ENCODE measurements at places on chromosomes 12 and 14. TPM values are rescaled to one million over a fixed set of nuclear protein-coding genes. Genes with fewer than 3 reads are reported as not detected.

The SPX gene
- polyA plus RNA-seq, result 4.8 TPM

- DNase-seq, result no peak
These were observed 119.2 kb downstream of the NAV3 start for GRCh38 chr12:77949943-77950342.

GRCh38 chr14:85577543-85578114 is 47.7 kb downstream of the FLRT2 start:
- no peak for DNase-seq

DNA sequence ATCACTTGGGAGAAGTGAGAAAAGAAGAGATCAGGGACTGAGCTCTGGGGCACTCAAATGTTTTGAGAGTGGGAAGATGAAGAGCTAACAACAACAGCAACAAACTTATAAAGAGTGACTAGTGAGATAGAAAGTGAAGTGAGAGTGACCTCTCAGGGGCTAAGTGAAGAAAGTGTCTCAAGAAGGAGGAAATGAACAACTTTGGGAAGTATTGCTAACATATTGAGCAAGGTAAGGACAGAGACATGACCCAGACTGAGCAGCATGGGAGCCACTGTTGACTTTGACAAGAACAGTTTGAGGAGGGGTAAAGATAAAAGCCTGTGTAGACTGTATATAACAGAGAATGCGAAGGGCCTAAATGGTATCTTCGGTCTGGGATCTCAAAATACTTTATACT is 155.1 kb upstream of the BTG1 start:
- no peak for DNase-seq

- DNase-seq, result no peak
These were observed 28.5 kb downstream of the CD9 start for GRCh38 chr12:6228535-6229223.

Data from spinal cord (tissue), 10 donors.